ENCODE measurements at places on chromosomes 12 and 14.

DNA sequence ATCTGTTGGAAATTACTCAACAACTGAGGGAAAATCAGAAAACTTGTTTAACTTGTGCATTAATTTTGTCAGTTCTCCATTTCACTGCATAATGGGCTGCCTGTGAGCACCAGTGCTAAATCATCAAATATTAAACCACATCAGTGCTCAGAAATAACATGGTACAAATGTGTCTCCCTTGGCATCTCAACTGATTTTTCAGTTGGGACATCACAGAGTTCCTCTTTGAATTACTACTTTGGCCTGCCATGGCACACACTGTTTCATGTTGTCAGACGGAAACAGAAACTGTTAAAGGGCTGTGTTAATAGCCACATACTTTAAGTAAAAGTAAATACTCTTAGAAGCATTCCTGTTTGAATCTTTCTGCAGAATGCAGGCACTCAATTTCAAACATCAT lies 42.1 kb upstream of the STRN3 start:
- no peak for DNase-seq

- DNase-seq = no peak
Measured at GRCh38 chr12:6319446-6319845, 9.0 kb downstream of the PLEKHG6 start.

- DNase-seq = no peak
Measured at GRCh38 chr14:51342226-51342625, 102.2 kb downstream of the TMX1 start.

- DNase-seq = no peak
Measured at GRCh38 chr12:85405262-85405661, 125.2 kb downstream of the ALX1 start.

- no peak for DNase-seq
Measured at GRCh38 chr12:74539765-74540526, 2.3 kb downstream of the ATXN7L3B start.

DNA sequence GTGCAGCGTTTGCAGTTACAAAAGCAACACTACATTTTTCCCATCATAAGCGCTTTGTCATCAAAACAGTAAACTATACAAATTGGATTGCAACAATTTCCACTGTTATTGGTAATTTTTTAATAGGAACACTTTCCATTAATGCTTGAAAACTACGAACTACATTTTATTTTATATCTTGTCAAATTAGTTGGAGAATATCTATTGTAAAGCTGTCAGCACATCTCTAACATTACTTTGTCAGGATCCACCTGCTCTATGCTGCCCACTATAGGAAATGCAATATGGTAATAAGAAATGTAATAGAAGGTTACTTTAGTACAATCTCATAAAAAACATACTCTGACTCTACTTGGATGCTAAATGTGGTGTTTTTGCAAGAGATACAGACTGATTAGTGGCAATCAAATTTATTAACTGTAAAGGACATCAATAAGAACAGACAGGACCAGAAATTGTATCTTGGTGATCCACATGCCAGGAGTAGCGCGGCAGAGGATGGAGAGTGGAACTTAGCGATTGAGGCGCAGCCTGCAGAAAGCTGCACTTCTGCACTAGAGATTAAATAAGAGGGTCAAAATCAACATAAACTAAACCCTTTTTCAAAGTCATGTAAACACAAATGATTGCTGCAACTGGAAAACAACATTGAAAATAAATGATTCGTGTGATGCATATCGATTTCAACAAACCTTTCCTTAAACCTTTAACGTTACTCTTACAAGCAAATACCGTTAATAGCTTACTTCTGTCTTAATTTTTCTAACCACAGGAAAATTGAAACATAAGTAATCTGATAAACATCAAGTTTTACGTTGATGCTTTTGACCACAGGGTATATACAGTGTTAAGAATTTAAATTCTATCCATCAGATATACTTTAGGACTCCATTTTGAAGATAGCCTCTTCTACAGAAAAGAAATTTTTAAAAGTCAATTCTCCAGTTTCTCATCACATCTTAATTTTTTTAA lies 3.6 kb upstream of the ARID2 start:
- DNase-seq = peak; percentile 72

GRCh38 chr14:69333791-69334337 lies 64.2 kb downstream of the ERH start:
- no peak for DNase-seq

DNA sequence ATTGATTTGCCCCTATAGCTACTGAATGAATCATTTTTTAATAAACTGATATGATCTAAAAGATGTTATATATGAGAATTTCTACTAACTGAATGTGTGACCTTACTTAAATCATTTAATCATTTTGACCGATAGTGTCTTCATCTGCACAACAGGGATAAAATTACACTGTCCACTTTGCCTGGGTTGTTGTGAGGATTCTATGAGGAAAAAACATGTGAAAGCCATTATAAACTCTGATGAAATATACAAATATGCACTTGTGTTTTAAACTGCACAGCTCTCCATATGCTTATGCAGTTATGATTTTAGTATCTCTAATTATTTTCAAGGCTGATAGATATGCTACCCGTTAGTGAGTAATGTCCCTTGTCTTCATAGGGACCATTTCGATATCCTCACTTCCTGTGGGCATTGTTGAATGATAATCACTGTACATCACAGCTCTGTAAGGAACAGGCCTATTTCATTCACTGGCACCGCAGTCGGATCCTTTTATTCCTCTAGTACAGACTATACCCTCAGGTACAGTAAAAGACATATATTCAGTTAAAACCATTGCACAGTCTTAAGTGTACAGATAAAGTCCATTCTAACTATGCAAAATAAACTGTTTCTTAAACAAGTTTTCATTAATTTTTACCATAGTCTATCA lies 88.7 kb upstream of the RAP1B start:
- DNase-seq = no peak

GRCh38 chr12:45166056-45166455 lies 49.8 kb upstream of the ANO6 start:
- no peak for DNase-seq

DNA sequence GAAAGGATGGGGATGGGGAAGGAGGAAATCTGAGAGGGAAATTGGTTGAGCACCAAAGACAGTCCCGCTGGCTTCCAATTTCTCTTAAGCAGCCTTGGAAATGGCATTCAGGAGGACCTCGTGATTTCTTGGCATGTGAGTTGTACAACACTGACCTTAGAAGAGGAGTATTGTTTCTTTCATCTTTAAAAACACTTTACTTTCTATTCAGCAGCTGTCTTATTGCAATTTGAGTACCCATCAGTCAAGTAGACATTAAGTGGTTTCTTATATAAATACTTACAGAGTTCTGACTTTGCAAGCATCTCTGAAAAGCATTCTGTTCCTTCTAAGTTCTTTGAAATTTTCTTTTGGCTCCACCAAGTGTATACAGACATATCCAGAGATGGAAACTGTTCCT lies 83.2 kb downstream of the LMNTD1 start:
- no peak for DNase-seq

- no peak for DNase-seq
Measured at GRCh38 chr14:50784683-50785456, 46.1 kb downstream of the NIN start.

DNA sequence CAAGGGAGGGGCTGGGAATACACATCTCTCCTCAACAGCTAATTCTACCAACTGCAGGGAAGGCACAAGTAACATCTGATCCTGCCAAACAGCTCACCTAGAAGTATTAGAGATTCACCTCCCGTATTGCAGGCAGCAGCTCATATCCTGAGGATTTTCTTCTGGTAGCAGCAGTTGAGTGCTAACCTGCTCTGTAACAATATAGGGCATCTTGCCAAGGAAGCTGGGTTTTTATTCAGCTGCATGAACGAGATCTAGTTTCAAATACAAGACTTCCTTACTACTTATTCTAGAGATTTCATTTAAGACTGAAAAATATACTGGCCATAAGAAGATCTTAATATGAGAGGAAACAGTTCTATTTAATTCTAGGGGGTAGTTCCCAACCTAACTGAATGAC lies 261.4 kb upstream of the USP15 start:
- no peak for DNase-seq

DNA sequence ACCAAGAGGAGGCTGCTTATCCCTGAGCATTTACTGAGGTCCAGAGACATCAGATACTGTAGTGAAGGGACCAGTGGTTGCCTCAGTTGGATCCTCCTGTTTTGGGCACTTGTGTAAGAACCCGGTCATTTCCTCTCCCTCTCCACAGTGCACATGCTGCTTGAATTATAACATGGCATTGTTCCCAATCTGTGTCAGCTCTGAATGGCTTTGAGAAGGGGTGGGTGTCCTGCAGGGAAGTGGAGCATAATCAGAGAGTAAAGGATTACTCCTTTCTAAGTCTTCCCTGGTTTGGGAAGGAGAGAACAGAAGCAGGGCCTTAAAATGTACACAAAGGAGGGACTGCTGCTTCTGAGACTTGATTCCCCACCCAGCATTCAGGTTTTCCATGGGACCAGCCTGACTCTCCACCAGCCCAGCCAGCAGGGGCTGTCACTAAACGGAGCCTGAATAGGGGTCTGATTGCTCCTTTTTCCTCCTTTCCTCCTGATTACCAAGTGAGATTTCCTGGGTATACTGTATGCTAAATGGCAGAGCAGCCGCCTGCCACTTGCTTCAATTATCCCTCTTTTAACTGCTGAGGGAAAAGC lies 78.4 kb downstream of the NRXN3 start:
- no peak for DNase-seq

- DNase-seq = no peak
Measured at GRCh38 chr14:78088916-78089315, 81.3 kb upstream of the NRXN3 start.

DNA sequence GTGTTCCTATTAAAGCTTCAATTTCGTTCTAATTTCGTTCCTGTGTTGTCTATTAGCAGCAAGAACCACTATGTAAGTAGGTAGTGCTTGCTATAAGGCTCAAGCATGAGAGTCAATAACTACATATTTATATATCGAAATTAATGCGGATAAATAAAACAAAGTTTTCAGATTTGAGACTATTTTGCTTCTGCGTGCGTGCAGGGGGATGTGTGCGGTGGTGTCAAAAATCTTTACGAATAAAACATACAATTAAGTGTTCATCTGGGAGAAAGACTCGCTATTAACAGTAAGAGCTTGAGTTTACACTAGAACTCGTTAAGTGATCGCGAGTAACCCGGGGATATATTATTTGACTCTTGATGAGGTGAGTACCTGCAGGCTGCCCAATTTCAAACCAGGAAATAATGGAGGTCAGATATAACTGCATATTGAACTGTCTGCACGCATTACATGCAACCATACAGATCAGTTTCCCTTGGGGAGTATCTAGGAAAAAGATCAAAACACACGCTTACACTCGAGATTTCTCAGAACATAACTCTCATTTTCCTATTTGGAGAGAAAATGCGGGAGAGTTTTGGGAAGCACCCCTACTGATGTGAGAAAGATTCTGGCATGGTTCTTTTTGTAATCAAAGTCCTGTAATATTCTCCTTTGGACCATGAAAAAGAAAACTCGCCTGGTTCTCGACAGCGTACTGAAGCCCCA lies 813 bp downstream of the TWF1 start:
- DNase-seq = no peak

DNA sequence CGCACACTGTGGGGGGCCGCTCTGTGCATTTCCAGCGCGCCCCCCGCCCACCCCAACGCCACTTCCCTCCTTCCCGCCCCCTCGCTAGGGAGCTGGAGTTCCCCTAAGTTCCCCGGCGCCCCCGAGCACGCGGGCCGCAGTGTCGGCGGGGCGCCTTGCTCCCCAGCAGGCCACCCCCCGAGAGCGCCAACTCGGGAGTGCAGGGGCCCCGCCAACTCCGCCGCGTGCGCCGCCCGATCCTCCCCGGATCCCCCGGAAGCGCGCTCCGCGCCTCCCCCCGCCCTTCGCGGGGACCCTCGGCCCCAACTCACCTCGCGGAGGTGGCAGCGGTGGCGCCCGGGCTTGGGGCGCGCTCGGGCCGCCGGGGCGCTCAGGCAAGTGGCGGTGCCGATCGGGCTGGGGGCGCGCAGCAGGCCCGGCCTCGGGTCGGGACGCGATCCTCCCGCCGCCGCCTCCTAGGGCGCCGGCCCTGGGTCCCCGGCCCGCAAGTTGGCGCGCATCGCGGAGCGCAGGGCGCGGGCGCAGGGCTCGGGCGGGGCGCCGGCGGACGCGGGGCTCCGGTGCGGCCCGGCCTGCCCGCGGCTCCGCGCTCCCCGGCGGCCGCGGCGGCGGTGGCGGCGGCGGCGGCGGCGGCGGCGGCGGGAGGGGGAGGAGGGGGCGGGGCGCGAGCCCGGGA lies at the start of gene NCOR2:
Gene NCOR2 (minus strand): TSS at position 616 of the 676 bp plus-strand sequence. CDS start 72,361 bp downstream, outside the sequence.
- no peak for DNase-seq

Measured in KBM-7 (cell line).